ENCODE measurements at places on chromosomes 7 and 10. TPM values are rescaled to one million over a fixed set of nuclear protein-coding genes. Genes with fewer than 3 reads are reported as not detected.

PYROXD2 gene
- 2.6 TPM for total RNA-seq

ANKRD61 gene
- total RNA-seq = 0.53 TPM

PHKG1 gene
- 1.9 TPM for total RNA-seq

OR9A2 gene
- total RNA-seq = not detected

ATOH7 gene
- 0.20 TPM for total RNA-seq

CFAP58 gene
- total RNA-seq = 0.10 TPM

COBL gene
- 5.0 TPM for total RNA-seq

ZPBP gene
- not detected for total RNA-seq

FFAR4 gene
- 0.30 TPM for total RNA-seq

PRKCQ gene
- 3.5 TPM for total RNA-seq

STOX1 gene
- 0.65 TPM for total RNA-seq

GPNMB gene
- 3.4 TPM for total RNA-seq

NACAD gene
- total RNA-seq = 0.19 TPM

AS3MT gene
- total RNA-seq = 4.2 TPM

SPDYE16 gene
- not detected for total RNA-seq

CEP55 gene
- total RNA-seq = 65.2 TPM

STRIP2 gene
- 9.8 TPM for total RNA-seq

SOSTDC1 gene
- not detected for total RNA-seq

CRPPA gene
- total RNA-seq = 0.42 TPM

GARIN1A gene
- 0.73 TPM for total RNA-seq

PIK3AP1 gene
- 1.0 TPM for total RNA-seq

GRID2IP gene
- total RNA-seq = not detected

PRR15 gene
- total RNA-seq = 2.3 TPM

C10orf62 gene
- total RNA-seq = not detected

ANKRD1 gene
- 14.1 TPM for total RNA-seq

ADAM8 gene
- 2.4 TPM for total RNA-seq

PDK4 gene
- 10.3 TPM for total RNA-seq

EGFR gene
- total RNA-seq = 109 TPM

PRLHR gene
- not detected for total RNA-seq

NANOS1 gene
- 3.9 TPM for total RNA-seq

Measured in A549 treated with GW870086 at 1 μM for 4 hours (cell line).